Stimulated activated CD4-positive, alpha-beta T cell treated with anti-CD3 and anti-CD28 coated beads, Interleukin-2, amount 100 ng/mL, for 24 hours (primary cell): ENCODE measurements at places on chromosomes 6 and 20.

DNA sequence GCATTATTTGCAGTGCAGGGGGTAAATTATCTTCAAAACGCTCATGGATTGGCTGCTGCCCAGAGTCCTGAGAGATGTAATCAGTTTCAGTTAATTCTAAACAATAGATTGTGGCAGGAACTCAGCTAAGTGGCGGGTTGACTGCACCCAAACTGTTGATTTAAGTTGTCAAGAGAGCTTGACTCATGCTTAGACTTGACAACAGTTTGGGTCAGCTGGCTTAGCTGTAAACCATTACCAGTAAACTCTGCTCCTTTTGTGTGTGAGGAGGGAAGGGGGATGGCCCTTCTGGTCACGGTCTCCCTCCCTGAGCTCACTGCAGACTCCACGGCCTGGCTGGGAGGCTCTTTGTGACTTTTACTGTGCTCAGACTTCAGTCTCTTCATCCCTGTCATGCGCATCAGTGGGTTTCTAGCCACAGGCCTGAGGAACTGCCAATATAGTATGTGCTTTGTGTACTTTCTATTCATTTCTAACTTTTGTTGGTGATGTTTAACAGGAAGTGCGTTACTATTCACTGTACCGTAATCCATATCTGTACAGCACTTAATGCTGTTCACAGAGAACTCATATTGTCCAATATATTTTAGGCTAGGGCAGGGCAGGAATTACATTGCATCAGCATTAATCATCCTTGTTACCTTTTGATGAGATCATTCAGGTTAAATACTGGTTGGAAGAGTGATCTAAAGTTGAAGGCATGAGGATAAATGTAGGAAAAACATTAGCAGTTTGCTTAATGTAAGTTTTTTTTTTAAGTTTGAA is 488.3 kb downstream of the CDKAL1 start:
- no peak for DNase-seq

- no peak for DNase-seq
Measured at GRCh38 chr20:50475681-50476292, 34.4 kb upstream of the PTPN1 start.

DNA sequence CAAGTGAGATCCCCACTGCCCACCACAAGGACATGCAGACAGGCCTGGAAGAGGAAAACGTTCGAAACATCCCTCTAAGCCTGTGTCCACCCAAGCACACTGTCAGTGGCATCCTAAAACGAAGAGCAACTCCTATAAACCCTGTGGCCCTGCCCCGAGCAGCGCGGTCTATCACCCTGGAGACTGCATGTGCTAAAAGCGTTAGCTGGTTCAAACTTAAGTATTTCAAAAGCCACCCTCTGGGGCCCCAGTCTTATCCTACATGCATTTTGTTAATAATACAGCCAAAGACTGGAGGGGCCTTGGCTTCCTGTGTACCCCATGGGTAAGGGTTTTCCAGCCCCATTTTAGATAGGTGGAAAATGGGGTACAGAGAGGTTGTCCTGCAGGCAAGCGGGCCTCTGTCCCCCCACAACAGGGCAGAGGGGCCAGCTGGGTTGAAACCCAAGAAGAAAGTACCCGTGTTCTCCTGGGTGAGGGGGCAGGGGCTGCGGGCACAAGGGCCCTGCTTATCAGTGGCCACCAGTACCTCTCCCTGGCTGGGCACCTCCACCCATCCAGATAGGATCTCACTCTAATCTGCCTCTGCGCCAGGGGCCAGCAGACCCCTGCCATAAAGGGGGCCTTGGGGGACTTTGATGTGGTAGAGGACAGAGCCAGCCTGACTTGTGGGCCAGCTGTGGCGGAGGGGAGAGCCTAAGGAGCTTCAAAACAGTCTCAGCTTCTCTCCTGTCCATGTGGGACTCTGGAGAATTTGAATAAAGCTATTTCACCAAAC is 28.3 kb downstream of the PREX1 start:
- DNase-seq, result no peak

- no peak for DNase-seq
Measured at GRCh38 chr6:14912226-14912625, 333.6 kb upstream of the JARID2 start.

GRCh38 chr20:23528867-23529431 is 38.0 kb downstream of the CST8 start:
- no peak for DNase-seq

DNA sequence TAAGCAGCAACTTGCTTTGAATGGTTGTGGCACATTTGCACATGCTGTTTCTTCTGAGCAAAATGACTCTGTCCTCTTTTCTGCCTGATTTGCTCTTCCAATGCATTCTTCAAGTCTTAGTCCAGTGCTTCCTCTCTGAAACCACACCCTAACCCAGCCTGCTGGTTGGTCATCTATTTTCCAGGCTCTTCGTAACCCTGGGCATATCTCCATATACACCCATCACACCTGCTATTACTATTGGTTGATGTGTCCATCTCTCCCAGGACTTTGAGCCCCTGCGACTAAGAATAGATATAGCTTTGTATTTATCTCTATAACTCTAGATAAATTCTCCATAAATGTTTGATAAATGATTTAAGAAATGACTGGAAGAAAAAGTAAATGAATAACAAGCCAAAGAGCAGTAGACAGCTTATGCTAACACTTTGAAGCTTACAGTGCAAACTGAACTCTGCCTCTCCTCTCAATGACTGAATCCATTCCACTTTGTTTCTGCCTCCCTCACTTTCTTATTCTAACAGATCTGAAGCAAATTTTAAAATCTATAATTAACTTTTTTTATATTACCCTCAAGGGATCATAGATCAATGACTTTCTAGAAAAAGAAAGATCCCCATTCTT is 59.7 kb upstream of the NT5E start:
- DNase-seq, result no peak

- no peak for DNase-seq
Measured at GRCh38 chr20:59625214-59625922, 21.0 kb downstream of the PHACTR3 start.

GRCh38 chr6:18413381-18413780 is 26.2 kb downstream of the RNF144B start:
- DNase-seq, result no peak

DNA sequence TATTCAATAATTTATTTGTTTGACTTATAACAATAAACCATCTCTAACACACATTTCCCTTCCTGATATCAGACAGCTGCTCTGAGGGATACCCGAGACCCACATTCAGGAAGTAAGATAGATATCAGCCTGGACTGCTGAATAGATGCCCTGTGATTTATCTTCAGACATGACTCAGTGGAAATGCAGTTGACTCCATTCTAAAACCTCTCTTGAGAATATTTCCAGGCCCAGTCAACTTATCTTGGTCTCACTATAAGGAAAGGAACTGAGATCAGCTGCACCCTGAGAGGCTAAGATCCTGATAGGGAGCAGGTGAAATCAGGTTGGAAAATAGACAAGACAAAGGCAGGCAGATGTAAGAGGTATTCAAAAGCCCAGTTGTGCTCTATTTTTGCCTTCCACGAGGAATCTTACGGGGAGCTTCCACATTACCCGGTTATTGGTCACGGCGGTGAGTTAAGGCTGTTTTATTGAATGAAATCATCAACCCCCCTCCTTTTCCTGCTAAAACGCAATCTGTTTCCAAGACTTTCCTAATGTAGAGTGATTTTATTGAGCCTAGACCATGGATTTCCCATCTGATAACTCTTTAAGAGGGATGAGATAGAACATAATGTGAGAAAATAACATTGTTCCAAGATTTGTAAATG is 25.5 kb downstream of the C6orf15 start:
- DNase-seq, result no peak

DNA sequence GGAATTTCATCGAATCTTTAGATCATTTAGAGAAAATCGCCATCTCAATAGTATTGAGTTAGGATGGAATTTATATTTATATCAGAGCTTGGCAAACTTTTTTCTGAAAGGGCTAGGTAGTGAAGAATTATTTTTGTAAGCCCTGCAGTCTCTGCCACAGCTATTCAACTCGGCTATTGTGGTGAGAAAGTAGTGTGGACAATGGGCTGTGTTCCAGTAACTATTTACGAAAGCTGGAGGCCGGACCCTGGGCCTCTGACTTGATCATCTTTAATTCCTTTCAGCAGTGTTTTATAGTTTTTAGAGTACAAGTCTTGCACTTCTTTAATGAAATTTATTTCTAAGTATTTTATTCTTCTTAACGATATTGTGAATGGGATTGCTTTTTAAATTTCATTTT is 201.5 kb downstream of the FARS2 start:
- DNase-seq, result no peak

DNA sequence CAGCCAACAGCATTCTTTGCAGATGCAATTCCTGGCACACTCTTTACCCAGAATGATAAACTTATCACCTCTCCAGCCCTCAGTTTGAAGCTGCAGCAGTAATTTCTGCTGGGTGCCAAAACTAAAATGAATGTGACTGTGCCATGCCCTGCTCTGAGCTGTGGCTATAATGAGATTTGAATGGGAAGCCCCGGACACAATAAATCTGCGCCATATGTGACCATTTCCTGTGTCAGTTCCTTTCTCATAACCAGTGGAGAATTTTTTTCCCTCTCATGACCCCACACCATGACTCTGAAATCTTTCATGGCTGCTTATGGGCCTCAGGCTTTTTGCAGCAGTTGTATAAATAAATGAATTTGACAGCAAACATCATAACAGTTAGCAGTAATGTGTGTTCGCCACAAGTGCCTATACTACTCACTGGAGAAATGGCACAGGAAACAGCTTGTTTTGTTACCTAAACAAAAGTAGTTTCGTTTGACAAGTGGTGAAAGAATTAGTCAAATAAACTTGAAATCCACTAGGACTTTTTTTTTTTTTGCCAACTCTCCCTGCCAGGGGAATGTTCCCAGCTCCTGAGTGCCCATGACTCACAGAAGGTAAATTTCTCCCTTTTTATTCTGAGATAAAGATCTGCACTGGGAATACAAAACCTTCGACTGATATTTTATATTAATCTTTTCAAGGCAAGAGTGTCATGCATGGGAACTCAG is 408.4 kb downstream of the PKHD1 start:
- no peak for DNase-seq

DNA sequence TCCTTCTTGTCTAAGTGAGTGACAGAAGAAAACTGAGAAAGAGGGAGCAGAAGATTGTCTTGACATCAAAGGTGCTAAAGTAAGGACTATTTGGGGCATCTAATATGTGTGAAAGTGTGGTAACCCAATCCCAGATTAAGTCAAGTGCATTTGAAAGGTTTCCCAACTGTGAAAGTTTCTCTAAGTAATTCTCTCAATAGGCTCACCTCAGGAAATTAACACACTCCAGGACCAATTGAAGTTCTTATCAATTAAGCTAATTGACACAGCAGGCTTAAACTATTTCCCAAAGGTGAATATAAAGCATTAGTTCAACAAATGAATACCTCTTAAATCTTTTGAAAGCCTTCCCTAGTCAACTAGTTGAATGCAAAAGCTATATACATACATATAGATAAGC is 212.8 kb upstream of the FUT9 start:
- DNase-seq, result no peak

- peak; percentile 21 for DNase-seq
Measured at GRCh38 chr6:96499781-96500180, 21.8 kb upstream of the UFL1 start.

GRCh38 chr6:149895048-149895590 is 2.8 kb downstream of the RAET1E start:
- no peak for DNase-seq

DNA sequence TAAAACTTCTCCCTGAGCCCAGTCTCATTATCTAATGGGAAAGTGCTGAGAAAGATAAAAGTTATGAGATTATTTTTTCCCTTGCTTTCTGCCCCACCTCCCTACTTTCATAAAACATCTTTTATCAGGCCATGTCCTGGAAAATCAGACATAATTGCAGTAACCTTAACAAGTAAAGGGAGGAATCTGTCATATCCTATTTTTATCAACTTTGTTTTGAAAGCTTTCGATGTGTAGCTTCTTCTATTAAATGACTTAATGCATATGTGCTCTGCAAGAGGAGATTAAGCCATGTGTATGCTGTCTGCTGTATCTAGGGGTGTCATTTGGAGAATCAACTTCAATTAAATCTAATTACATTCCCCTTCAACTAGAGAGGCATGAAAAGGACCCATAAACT is 408.9 kb downstream of the CBLN4 start:
- no peak for DNase-seq
